ENCODE measurements at places on chromosomes 6 and 20.
A peak's percentile ranks its signal among the peaks of the same experiment; 100 is the strongest.

DNA sequence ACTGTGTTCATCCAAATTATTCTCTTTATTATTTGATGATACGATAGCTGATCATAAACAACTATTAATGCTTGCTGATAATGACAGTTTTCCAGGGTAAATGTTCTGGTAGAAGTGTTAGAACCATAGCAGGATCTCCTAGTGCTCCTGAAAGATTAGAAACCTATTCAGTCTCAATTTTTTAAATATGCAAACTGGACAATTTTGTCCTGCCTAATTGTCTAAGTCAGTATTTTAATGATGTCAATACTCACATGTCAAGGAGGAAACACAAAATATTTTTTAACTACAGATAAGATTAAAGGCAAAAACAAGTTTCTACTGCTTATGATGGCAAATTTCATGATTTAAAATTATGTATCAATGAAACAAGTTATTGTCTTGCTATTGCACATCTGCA, 233.9 kb downstream of the RFPL4B start:
- no peak for DNase-seq

GRCh38 chr6:33772082-33772830, 16.7 kb downstream of the LEMD2 start:
- DNase-seq, result no peak

GRCh38 chr6:103783329-103783728, 1076.4 kb downstream of the HACE1 start:
- no peak for DNase-seq

GRCh38 chr6:100117680-100118079, 123.7 kb upstream of the MCHR2 start:
- DNase-seq, result no peak

DNA sequence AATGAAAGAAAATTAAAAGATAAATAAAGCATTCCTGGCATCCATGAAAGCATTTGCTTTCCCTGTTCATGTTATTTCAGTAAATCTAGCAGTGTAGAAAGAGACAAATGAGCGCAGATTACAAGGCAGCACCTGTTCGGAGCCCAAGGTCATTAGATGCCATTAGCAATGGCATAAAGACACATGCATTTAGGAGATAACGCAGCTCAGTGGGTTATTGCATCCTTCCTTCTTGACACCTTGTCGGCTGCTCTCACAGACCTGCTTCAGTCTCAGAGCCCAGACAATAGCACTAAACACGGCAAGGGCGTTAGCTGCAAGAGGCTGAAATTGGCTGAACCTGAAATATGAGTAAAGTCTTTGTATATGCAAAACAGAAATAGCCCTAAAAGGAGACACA, 140.3 kb downstream of the ATXN1 start:
- no peak for DNase-seq

DNA sequence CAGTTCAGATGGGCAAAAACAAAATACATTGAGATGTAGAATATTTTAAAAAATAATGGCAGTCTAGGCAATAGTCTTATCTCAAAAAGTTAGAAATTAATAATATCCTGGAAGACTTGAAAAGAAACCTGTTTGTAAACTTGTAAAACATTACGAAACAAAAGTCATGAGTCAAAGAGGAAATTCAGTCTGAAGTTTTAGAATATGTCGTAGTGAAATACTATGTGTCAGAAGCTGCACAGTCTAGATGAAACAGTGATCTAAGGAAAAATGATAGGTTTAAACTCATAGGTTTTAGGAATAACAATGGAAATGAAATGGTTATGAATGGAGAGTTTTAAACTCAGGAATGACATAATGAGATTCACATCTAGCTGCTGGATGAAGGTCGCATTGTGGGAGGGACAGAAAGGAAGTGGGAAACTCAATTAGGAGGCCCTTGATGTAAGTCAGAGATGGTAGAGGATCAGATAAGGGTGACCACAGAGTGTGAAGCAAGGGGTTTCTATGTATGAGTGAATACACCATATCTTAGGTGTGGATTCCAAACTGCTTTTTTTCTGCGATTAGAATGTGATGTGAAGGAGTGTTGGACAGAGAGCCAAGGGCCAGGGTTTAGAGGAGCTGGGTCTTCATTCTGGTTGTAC, 2.8 kb downstream of the SNRPB2 start:
- DNase-seq, result no peak

DNA sequence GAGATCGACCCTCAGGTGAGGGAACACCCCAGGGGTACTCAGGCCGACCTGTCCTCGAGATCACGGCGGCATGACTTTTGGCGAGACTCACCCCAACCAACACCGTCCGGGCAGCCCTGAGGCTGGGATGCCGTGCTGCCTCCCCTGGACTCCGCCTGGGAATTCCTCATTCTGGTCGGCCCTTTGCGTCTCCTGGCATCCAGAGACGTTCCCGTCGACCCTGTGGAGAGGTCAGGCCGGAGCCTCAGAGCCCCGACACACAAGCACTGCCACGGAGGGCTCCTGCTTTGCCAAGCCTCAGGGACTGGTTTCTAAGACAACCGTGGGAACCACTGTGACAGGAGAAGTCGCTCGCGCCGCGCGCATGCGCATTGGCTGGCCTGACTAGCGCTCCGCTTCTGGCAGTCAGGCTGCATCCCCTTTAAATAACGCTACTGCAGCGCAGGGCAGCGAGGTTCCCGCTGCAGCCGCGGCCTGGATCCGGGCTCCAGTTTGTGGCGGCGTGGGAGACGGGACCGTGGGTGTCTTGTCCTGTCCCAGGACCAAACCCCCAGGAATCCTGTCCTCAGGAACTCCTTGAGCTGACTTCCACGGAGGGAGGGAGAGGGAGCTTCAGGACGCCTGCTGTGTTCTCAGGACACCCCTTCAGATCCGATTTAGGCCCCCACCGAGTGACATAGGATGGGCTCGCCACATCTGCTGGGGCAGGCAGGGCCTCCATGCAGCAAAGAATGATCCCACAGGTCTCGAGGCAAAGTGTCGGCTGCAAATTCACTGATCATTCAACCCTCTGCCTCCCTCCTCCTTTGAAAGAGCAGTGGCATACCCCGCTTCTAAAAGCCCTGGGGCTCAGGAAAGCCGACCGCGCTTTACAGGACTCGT, 163.2 kb upstream of the ZNF337 start:
- peak; percentile 40 for DNase-seq

- DNase-seq, result no peak
Observed at GRCh38 chr6:12297363-12298016, 7.3 kb downstream of the EDN1 start.

DNA sequence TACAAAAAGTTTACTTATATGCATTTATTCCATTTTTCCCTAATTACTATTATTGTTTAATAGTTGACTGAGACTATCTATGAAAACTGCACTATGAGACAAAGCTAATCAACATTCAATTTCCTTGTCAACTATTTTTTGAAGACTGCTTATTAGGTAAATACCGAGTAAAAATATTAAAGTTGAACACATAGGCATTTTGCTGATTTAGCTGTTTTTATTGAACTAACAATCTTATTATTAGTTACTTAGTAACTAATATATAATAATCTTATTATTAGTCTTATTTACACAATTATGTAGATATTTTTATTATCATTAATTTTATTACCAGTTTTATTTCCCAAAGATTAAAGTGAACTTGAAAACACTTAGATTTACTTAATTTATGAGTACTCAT, 728.8 kb downstream of the TENT5A start:
- no peak for DNase-seq

DNA sequence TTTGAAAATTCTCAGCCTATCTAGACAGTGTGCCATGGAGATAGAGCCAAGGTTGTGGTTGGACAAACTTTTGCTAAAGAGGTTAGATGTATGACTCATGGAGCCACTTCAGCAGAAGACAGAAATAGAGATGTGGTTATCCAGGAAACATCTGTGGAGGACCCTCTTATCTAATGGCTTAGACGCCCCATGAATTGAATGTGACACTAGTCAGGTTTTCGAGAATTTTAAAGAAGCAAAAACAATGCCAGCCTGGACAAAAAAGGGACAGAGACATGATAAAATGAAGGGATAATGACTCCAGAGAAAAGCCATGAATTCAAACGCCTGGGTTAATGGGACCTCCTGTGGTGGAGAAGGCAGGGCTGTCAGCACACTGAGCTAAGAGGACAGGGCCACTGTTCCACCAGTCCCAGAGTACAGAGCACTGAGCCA, 280.5 kb downstream of the CLVS2 start:
- DNase-seq, result peak; percentile 6

- no peak for DNase-seq
Observed at GRCh38 chr20:8082989-8083388, 49.1 kb upstream of the PLCB1 start.

GRCh38 chr6:134875367-134875766, 74.5 kb downstream of the ALDH8A1 start:
- no peak for DNase-seq

- DNase-seq, result no peak
Observed at GRCh38 chr6:108640104-108640503, 79.4 kb downstream of the FOXO3 start.

GRCh38 chr6:140833408-140833807, 1299.3 kb upstream of the GJE1 start:
- no peak for DNase-seq

GRCh38 chr6:168708526-168708925, 267.5 kb downstream of the SMOC2 start:
- DNase-seq, result no peak

- DNase-seq, result no peak
Observed at GRCh38 chr6:168513766-168514165, 72.8 kb downstream of the SMOC2 start.

DNA sequence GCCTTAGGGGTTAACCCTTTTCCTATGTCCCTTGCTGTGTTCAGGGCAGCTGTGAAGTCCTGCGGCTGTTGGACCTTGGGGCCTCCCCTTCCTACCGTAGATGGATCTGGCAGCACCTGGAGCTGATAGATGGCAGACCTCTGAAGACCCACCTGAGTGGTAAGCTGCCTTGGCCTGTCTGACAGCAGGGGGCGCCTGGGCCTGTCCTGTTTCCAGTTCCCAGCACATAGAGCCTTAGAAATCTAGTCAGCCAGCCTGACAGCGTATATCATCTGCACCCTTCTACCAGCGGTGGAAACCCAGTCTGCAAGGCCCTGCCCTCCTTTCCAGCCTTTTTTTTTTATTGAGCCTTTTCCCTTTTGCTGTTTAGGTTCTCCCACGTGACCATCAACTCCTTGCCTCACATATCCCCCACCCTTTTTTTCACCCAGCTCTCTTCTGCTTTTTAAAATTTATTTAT, 26.6 kb downstream of the CNBD2 start:
- DNase-seq, result peak; percentile 69

DNA sequence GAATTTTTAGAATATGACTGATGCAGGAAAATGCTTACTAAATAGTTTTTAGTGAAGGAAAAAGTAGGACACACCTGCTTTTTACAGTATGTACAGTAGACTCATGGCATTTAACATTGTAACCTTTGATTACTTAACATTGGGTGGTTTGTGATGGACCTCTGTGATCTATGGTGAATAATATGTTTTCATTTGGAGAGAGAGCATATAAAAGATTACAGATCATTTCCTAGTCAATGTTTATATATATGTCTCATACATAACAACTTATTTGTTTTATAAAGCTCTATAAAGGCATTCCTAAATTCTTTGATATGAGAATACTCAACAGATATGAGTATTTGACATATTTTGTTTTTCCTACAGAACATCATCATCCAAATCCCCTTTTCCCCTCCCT, 129.3 kb upstream of the PDE7B start:
- no peak for DNase-seq

GRCh38 chr6:57021086-57021720, 25.3 kb upstream of the KIAA1586 start:
- DNase-seq, result peak; percentile 34

DNA sequence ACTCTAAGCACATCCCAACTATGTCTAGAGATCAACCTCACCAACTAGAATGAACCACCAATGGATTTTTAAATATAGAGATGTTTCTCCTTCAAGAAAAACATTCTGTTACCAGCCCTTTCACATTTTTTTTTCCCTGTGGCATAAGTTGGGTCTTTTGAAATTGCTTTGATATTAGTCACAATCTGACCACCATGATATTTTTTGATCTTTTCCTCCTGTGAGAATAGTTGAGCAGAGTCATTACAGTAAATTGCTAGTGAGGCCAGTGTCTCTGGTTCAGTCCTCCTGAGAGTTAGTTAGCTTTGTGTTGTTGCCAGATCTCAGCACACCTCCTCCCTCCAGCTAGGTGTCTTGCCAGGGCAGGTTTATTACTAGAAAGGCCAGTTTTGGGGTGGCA, 79.7 kb upstream of the MYLIP start:
- DNase-seq, result no peak

DNA sequence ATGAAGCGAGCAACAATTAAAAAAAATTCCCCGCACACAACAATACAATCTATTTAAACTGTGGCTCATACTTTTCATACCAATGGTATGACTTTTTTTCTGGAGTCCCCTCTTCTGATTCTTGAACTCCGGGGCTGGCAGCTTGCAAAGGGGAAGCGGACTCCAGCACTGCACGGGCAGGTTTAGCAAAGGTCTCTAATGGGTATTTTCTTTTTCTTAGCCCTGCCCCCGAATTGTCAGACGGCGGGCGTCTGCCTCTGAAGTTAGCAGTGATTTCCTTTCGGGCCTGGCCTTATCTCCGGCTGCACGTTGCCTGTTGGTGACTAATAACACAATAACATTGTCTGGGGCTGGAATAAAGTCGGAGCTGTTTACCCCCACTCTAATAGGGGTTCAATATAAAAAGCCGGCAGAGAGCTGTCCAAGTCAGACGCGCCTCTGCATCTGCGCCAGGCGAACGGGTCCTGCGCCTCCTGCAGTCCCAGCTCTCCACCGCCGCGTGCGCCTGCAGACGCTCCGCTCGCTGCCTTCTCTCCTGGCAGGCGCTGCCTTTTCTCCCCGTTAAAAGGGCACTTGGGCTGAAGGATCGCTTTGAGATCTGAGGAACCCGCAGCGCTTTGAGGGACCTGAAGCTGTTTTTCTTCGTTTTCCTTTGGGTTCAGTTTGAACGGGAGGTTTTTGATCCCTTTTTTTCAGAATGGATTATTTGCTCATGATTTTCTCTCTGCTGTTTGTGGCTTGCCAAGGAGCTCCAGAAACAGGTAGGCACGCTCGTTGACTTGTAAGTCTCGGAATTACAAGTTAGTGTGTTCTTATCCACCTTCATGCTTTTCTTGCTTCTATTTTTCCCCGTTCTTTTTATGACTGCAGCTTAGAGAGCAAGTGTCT, at the start of gene EDN1:
Gene EDN1 (plus strand): TSS at position 429 of the 888 bp plus-strand sequence. CDS start 269 bp downstream, at position 698.
- DNase-seq, result peak; percentile 51

GRCh38 chr20:1871807-1872458, 23.3 kb upstream of the SIRPA start:
- no peak for DNase-seq

GRCh38 chr6:14711056-14711703, 534.7 kb upstream of the JARID2 start:
- peak; percentile 15 for DNase-seq

DNA sequence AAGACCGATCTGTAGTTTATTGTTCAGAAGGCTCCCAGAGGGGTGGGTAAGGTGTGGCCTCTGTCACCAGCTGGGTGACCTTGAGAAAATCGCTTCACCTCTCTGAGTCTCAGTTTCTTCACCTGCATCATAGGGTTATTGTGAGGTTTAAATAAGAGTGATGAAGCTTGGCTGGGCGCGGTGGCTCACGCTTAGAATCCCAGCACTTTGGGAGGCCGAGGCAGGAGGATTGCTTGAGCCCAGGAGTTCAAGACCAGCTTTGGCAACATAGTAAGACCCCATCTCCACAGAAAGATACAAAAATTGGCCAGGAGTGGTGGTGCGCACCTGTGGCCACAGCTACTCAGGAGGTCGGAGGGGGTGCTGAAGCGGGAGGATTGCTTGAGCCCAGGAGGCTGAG, 36.0 kb downstream of the VSTM2L start:
- DNase-seq, result no peak

GRCh38 chr6:30678964-30679726, 6.3 kb upstream of the DHX16 start:
- DNase-seq, result peak; percentile 71
